Stimulated activated CD8-positive, alpha-beta memory T cell treated with anti-CD3 and anti-CD28 coated beads, Interleukin-4, amount 100 ng/mL, for 1 hour (primary cell): ENCODE measurements at places on chromosomes 12 and 14.

DNA sequence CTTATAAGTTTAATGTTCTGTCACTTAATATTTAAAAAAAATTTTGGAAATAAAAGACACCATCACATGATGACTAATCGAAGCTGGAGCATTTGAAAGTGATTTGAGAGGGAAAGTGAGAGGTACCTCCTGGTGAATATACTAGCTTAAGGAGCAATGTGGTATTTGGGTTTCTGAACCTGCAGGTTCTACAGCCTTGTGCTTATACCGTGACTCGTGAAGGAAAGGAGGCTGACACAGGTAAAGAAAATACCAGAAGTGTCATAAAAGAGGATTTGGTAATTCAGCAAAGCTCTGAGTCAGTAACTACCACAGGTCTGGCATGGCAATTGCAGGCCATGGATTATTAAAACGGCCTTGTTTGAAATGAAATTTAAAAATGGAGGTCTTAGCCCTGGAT is 151.0 kb downstream of the SLC38A4 start:
- no peak for DNase-seq

GRCh38 chr12:107133462-107133861 is 40.1 kb upstream of the CRY1 start:
- DNase-seq = no peak

- DNase-seq = no peak
Measured at GRCh38 chr12:49872781-49873181, 29.9 kb upstream of the BCDIN3D start.

GRCh38 chr12:39620659-39621658 is 1.4 kb upstream of the ABCD2 start:
- no peak for DNase-seq

DNA sequence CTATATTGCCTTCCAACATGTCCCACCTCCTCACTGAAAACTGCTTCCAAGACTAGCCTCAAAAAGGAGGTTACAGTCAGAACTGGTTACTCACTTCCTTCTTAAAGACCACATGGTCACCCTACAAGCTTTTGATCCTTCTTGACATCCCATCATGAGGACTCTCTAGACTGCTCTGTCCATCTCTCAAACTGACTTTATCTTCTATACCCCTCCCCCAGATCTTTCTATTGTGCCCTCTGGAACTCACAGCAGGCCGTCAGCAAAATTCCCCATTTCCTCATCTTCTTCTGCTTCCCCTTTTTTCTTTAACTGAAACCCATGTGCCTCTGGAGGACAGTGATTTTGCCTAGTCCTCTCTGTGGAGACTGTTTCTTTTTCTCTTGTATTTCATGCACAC is 18.1 kb upstream of the IGF1 start:
- no peak for DNase-seq

GRCh38 chr12:25194214-25194613 is 746 bp downstream of the DNAI7 start:
- no peak for DNase-seq

GRCh38 chr14:24378327-24378726 is 10.3 kb downstream of the NFATC4 start:
- DNase-seq = no peak

GRCh38 chr14:83847102-83847501 is 1682.8 kb upstream of the FLRT2 start:
- no peak for DNase-seq

- no peak for DNase-seq
Measured at GRCh38 chr12:42588524-42589464, 752 bp downstream of the PRICKLE1 start.

- no peak for DNase-seq
Measured at GRCh38 chr14:73888971-73889370, 2.3 kb downstream of the ZNF410 start.

DNA sequence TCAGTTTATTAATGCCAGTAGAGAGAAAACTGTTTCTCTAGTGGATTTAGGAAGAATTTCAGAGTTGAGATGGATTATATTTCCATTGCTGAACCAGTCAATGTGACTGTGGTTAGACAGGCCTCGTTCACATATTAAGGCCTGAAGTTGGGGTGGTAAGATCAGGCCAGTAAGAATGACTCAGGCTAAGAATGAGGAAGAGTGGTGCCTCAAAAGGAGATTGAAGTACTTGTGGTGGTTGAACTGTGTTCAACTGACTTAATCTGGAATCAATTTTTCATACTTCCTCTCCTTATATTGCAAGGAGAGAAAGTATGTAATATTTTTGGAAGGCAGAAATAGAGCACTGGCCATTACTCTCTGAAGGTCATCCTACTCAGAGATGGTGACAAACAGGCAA is 37.8 kb upstream of the ATF7IP start:
- no peak for DNase-seq

DNA sequence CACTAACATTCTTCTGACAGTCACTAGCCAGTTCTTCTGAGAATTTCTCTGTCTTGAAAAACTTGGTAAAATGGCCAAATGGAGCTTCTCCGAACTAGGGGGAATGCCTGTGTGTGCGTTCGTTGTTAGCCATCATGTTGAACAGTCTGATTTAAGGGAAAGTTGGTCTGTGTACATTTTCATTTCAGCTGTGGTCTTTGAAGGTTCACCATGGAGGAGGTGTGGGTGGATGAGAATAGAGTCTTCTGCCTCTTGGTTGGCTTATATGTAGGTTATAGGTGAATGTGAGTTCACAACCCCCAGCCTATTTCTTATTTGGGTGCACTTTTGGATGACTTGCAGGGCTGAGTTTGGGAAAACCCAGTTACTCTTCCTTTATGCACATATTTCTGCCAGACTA is 12.9 kb downstream of the ETV6 start:
- no peak for DNase-seq

DNA sequence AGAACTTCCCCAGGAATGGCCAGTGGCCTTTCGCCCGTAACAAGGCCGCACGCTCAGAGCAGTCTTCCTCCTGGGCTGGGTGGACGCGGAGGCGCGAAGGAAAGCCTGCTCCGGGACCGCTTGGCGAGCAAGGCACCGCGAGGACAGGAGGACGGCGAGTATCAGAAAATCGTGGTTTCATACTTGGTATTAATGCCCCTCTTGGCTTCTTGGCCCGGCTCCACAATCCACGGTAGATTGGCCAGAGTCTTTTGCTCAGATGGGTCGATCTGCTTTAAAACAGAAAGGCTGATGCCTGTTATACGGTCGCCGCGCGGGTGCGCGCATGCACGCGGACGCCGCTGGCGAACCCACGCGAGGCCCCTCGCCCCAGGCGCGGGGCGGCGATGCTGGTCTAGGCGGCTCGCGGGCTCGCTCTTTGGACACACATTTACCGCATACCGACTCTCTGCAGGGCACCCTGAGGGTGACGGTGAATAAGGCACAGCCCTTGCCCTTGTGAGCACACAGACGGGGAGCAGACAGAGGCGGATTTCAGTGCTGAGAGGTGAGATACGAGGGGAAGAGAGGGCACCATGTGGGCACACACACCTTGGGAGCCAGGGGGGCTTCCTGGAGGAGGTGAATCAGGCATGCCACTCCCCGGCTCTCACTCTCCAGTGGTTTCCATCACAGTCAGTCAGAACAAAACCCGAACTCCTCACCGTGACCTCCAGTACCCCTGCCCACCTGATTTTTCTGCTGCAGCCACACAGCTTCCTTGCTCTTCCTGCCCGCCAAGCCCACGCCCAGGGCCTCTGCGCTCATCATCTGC is 100.7 kb downstream of the APAF1 start:
- DNase-seq = no peak

- DNase-seq = no peak
Measured at GRCh38 chr14:89658977-89659670, 242.1 kb upstream of the FOXN3 start.

GRCh38 chr12:27293463-27293862 is 39.2 kb upstream of the BMAL2 start:
- no peak for DNase-seq

DNA sequence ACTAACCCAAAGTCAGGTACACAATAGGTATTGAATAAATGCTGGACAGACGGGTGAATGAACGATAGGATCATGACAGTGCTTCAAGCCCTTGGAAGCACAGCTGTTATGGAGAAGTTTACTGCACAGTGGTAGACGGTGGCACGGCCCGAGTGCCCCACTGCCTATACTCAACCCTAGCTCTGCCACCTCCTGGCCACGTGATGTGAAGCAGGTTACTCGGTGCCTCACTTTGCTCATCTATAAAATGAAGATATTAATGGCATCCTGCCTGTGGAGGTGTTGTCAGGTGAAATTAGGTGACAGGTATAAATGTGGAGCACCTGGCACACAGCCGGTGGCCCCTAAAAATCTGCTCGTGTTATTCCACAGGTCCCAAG is 5.8 kb downstream of the ASB2 start:
- DNase-seq = peak; percentile 54

- DNase-seq = no peak
Measured at GRCh38 chr14:58815794-58816193, 178.0 kb downstream of the DACT1 start.

- no peak for DNase-seq
Measured at GRCh38 chr12:107105410-107105703, 12.0 kb upstream of the CRY1 start.

DNA sequence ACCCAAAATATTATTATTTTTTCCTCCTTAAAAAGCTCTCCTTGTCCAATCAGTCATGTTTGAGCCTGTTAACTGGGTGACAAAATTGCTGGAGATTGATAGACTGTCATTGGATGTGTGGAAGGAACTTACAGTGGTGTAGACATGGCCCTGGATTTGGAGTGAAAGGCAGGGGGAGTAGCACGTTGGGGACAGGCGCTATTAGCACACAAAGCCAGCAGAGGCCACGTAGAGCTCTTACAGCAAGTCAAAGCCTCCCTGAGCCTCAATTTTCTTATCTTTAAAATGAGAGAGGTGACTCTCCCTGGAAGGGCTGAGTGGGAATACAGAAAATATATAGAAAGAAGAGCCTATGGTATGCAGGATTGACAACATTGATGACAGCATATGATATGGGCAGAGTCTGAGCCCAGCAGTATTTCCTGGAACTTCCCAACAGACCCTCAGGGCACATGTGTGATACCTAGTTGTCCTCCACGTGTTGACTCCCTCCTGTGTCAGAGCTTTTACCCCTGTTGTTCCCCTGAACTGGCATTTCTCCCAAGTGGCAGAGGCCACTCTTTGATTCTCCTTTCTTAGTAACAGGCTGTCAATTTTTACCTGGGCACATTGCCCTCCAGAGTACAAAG is 504.9 kb downstream of the VRK1 start:
- DNase-seq = no peak

- no peak for DNase-seq
Measured at GRCh38 chr14:46322076-46322475, 329.5 kb downstream of the RPL10L start.

DNA sequence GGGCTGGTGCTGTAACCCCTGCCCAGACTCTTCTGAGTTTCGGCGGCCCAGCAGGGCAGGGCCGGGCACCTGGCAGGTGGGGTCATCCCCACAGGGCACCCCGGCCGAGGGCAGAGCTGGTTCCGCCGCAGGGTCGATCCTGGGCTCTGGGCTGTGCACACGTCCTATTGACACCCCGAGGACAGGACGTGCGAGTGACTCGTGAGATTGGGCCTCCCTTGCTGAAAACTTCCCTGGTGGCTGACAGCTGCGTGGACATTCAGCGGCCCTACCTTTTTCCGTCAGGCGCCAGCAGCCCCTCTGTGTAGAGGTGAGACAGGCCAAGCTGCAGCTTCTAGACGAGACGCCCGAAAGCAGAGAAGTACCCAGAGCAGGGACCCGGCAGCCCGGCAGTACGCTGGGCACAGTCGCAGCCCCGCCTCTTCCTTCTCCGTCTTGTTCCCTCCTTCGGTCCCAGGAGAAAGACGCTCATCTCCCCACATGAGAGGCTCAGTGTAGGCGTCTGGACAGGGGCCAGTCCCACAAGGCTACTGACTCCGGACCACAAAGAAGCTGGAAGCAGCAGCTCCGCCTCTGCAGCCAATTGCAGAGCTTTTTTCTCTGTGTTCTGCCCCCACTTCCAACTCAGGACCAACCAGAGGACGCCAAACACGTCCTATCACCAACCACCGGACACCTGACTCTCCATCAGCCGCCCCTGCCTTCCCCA is at the start of gene LRCOL1:
Gene LRCOL1, minus strand, starts transcription at position 532 of the 709 bp plus-strand sequence. CDS start 4,331 bp downstream, outside the sequence.
- DNase-seq = no peak

- DNase-seq = no peak
Measured at GRCh38 chr12:124369055-124369826, 74.3 kb downstream of the RFLNA start.

DNA sequence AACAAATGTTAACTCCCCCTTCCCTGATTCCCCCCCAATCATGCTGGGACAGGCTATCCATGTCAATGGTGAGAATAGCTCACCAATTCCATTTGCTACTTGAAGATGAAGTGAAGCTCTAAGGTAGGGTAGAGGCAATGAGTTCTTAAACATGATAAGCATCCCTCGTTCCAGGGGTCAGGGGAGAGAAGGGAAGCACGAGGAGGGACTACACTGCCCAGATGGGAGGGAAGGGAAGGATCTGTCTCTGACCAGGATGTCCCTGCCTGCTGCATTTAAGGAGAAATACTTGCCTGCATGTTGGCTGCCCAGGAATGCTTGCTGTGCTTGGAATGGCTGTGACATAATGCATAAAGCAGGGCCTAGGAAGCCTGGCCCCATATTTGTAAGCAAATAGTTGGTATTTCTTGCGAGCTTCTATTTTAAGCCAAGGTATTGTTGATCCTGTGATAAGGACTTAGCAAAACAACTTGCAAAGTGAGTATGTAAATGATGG is 155.1 kb downstream of the CEP83 start:
- no peak for DNase-seq

DNA sequence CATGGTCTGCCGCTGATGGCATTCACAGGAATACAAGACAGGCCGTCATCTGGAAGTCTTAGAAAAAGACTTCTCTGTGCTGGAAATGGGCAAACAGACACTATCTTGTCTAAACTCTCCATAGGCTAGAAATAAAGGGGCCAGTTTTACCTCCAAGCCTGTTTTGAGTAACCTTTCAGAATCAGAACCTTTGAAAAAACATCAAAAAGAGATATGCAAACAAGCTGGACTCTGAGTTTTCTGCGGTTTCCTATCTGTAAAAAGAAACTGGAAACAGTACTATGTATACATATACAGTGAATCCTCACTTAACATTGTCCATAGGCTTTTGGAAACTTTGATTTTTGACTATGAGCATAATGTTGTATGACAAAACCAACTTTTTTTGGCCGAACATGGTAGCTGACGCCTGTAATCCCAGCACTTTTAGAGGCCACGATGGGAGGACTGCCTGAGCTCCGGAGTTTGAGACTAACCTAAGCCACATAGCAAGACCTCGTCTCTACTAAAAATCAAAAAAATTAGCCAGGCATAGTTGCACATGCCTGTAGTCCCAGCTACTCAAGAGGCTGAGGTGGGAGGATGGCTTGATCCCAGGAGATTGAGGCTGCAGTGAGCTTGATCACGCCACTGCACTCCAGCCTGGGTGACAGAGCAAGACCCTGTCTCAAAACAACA is 92.9 kb upstream of the MAX start:
- no peak for DNase-seq

GRCh38 chr12:105892362-105892910 is 246.3 kb downstream of the NUAK1 start:
- no peak for DNase-seq

DNA sequence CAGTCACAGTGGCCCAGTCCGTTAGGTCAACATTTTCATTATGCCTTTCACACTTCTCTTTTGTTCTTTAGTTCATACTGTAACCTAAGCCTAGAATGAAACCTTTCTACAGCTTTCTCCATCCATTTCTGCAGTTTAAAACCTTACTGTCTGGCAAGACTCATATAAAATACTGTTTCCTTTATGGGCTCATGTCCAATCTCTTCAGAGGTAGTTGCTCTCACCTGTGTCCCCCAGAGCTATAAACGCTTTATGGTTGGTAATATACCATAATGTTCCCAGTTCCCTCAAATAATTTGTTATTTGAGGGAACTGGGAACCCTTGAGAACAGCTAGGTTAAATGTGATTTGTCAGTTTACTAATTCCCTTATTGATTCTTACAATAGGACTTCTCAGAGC is 83.0 kb downstream of the SRGAP1 start:
- DNase-seq = no peak
